ENCODE measurements at places on chromosomes 12 and 14.

DNA sequence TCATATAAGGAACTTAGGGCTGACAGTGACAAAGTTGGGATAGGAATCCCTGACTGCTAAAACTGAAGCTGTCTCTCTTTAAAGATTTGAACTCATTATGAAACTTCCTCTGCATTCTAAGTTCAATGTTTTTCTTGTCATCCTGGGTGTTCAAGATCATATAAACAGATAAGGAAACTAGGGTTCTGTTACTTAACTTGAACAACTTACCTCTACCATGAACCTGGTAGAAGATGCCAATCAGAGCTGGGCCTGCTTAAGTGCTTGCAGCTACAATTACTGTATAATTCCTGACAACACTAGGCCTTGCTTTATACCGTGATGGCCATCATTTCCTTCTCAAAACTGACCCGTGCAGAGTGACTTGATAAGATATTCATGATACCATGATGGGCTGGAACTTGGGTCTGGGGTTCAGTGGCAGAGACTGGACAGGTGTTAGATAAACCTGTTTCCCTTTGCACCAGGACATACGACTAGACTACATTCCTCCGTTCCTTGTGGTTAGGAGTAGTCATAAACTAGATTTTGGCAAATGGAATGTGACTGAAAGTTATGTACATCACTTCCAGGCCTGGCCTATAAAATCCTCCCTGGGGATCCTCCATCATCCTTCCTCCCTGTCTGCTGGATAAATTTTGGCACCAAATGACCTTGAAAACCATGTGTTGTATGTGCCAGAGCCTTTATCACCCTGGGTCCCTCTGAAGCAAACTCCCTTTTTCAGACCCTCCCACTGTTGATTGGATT is 172.2 kb upstream of the PRICKLE1 start:
- no peak for ATAC-seq

DNA sequence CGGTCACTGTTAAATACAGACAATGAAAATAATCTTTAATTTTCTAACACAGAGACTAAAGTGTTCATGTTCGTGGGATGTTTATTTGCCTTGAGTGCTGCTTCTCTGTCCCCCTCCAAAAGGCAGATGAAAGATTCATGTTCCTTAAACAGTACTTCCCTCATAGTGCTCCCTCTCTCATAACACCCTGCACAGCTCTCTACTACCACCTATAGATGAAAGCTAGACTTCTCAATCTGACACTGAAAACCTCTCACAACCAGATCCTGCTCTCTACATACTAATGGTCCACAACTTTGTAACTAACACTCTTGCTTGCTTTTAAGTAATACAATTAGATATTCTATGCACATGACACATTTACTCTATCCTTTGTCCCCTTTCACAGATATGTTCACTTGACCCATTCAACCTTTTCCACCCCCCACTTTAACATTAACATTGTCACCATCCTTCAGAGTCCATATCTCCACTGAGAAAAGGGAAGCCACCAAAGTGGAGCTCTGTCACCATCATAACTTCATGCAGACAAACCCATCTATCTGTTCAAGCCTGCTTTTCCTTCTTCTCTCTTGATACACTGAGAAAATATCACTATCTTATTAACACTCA is 266.4 kb upstream of the USP15 start:
- ATAC-seq = peak; percentile 53

- peak; percentile 34 for ATAC-seq
Measured at GRCh38 chr12:26188127-26188526, 7.2 kb upstream of the SSPN start.

GRCh38 chr12:14986449-14986848 is 13.6 kb downstream of the PDE6H start:
- ATAC-seq = no peak

GRCh38 chr12:126856958-126857357 is 1410.0 kb upstream of the TMEM132C start:
- no peak for ATAC-seq

DNA sequence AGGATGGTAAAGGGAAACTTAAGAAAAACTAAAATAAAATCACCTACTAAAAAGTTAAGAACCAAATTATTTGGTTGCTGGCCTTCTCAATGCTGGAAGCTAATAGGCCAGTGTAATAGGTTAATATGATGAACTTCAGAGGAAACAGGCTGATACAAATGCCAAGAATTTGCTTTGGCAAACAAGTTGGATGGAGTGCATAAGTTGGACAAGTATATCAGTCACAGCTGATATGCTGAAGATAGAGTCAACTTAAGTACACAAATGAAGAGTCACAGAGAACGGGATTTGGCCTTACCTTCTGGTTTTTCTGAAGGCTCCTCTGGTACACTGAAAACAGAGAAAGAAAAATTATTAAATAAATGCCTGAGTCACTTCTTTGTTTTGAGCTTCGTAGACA is 48.2 kb downstream of the ZFYVE26 start:
- no peak for ATAC-seq

DNA sequence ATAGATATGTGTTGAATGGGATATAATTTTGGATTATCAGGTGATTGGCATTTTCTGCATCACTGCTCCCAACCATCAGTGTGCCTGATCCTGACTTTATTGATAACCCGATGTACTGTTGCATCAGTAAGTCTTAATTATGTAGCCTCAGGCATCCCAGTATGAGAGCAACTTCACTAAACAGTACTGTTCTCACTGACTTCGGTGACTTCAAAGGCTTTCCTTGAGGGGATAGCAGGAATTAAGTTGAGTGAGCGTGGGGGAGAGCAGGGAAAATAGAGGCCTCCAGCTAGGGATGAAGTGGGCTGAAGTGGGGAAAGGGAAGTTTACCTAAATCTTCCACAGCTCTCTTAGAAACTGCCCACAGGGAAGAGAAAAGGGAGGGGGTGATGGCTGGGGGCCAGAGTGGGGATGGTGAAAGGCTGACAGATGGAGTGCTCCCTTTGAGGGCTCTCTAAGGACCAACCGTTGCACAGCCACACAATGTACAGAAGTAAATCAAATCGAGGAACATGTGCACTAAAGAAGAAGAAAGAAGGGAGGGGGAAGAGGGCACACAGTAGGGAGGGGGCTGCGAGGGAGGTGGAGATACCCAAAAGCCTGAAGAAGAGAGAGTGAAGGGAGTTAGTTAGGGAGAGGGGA is 10.7 kb upstream of the NEUROD4 start:
- ATAC-seq = no peak

DNA sequence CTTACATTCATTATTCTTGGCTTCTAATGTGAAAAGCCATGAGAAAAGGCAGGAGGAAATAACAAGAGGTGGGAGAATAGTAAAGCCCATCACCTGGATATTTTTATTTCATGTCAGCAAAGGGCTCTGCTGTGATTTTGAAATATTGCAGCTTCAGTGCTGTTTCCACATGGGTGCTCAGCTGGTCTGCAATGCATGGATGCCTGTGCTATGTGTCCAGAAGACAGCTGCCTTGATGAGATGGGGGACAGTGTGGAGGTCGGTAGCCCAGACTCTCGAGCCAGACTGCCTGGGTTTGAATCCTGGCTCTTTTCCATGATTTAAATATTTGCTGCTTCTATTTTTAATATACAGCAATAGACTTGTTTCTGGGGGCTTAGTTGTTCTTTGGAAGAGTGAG is 477.5 kb upstream of the GARIN6 start:
- ATAC-seq = no peak

DNA sequence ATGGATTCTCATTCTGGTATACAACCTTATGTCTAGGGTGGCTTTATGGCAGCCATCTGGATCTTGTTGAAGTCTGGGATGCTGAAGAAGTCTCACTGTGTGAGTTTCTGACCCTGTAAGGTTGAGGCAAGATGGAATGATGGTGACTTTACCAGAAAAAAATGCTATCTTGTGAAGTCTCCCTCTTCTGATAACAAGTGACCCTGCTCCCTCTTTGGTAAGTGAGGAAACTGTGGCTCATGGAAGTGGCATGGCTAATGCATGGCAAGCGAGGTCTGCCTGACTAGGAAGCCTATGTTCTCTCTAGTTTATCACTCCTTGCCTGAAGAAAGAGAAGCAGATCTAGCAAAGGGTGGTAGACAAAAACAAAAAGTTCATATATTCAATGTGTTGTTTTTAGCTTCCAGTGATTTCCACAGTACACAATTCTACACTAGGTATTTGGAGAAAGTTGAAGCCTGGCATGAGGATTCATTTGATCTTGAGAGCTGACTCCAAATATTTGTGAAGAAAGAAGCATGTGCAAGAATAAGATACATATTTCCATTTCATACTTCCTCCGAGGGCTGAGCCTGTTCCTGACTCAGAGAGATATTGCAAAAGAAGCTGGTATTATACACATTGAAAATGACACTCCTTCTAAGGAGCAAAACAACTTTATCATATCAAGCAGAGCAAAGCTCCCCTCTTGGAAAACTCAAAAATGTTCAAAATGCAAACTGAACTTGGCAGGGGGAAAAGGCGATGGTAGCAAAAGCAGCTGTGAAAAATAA is 63.6 kb downstream of the HELB start:
- no peak for ATAC-seq

GRCh38 chr12:116323406-116324386 is 46.2 kb upstream of the MED13L start:
- ATAC-seq = no peak

Measured in esophagus mucosa (tissue), 1 donor.